ENCODE measurements at places on chromosomes 12 and 14.

- no peak for DNase-seq
These were observed 11.7 kb upstream of the DAAM1 start for GRCh38 chr14:59176765-59177164.

DNA sequence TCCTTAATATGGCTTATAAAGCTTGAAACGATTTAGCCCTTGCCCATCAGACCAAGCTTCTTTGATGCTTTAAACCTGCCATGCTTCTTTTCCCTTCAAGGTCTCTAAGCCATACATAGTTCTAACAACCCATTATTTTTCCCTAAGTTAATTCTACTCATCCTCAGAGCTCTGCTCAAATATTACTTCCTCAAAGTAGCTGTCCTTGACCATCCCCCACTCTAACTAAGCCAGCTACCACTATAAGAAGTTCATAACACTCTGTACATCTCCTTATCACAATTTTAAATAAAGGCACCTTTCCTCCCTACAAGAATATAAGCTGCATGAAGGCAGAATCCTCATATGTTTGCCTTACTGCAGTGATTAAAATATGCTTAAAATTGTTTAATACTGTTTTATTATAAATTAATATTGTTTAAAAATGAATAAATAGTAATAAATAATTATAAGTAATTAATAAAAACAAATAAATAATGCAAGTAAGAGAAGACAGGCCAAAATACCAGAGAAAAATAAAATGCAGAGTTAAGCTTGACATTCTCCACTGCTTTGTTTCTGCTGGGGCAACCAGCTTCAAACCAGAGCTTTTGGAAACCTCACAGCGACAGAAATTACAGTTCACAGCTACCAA, 76.8 kb downstream of the NUMB start:
- DNase-seq, result no peak

DNA sequence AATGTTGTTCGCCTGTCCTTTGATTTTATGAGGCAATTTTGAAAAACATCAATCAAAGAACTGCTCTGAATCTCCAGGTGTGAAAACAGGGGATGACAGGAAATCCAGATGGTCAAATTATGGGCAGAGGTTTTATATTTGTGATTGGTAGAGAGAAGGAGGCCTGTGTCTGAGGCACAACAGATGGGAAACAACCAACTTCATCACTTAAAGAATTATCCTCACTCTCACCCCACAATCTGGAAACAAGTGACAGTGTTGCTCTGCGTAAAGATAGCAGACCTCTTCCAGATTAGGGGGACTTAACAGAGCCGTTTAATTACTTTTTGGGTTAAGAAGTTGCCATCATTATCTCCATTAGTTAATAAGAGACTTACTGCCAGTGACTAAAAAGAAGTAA, 64.1 kb upstream of the EGLN3 start:
- no peak for DNase-seq

DNA sequence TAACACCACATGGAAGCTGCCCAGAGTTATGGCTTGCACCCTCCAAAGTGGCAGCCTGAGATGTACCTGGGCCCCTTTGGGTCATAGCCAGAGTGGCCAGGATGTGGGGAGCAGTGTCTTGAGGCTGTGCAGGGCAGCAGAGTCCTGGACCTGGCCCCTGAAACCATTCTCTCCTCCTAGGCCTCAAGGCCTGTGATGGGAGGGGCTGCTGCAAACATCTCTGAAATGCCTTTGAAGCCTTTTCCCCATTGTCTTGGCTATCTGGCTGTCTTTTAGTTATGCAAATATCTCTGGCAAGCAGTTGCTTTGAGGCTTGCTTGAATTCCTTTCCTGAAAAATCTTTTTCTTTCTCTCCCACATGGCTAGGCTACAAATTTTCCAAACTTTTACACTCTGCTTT, 356.5 kb downstream of the DAD1 start:
- DNase-seq, result no peak

- no peak for DNase-seq
These were observed 24.2 kb downstream of the GNPNAT1 start for GRCh38 chr14:52767058-52767833.
